ENCODE measurements at places on chromosomes 6 and 20. TPM values are rescaled to one million over a fixed set of nuclear protein-coding genes. Genes with fewer than 3 reads are reported as not detected.

SPDEF gene
- 0.39 TPM for total RNA-seq

GRCh38 chr20:39473536-39473935 lies 511.4 kb downstream of the DHX35 start:
- no peak for DNase-seq
- H3K4me1 ChIP-seq: no peaks in the 10 kb centered on the region
- H3K36me3 ChIP-seq: no peaks in the 10 kb centered on the region
- no peak overlapping the region for H3K27ac ChIP-seq

DNA sequence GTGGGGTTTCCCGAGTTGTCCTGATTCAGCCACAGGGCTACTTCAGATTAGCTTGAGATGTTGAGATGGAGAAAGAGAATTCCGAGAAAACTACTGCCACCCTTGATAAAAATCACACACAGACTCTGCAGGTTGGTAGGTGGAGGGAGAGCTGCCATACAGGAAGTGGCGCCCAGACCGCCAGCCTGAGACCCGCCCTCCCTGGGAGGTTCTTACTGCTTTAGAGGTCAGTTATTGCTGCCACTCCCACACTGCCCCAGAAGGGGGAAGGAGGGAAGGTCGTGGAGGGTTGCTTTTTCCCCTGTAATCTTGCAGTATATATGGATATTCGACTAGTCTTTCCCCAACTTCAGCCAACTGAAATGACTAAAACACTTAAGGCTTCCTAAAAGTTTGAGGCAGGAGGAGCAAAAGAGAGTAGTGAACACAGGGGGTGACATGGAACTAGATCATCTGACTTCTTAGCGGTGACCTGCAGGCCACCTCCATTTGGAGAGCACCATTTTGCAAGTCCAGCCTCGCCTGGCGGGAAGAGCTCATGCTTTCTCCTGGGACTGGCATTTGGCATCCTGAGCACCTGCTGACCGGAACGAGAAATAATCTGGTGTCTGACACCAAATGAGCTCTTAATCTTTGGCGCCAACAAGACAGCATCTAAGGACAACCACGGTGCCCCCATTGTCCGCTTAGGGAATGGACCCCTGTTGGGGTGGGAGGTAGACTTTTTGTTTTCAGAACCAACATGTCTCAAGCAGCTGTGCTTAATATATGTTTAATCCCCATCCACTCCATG lies 35.7 kb upstream of the SLC22A1 start:
- H3K4me1 ChIP-seq: no peaks in the 10 kb centered on the region
- peaks cover 10% of the 10 kb centered on the region for H3K36me3 ChIP-seq
- no peak overlapping the region for H3K4me3 ChIP-seq

GRCh38 chr6:89375427-89376267 lies 23.1 kb upstream of the UBE2J1 start:
- no peak overlapping the region for H3K27ac ChIP-seq
- peaks cover 9% of the 10 kb centered on the region for H3K4me1 ChIP-seq
- no peaks in the 10 kb centered on the region for H3K36me3 ChIP-seq
- no peak for DNase-seq
- no peak overlapping the region for H3K4me3 ChIP-seq

PTCRA gene
- total RNA-seq: not detected

- H3K27me3 ChIP-seq: no peaks in the 10 kb centered on the region
- no peak for DNase-seq
- no peaks in the 10 kb centered on the region for H3K4me1 ChIP-seq
- no peak overlapping the region for H3K27ac ChIP-seq
- H3K4me3 ChIP-seq: no peak overlapping the region
These were observed 61.4 kb upstream of the UFL1 start for GRCh38 chr6:96460052-96460700.

NKX2-4 gene
- total RNA-seq: not detected

- no peak overlapping the region for H3K4me3 ChIP-seq
- no peaks in the 10 kb centered on the region for H3K36me3 ChIP-seq
- H3K27me3 ChIP-seq: no peaks in the 10 kb centered on the region
- no peak for DNase-seq
These were observed 25.6 kb upstream of the MC3R start for GRCh38 chr20:56222945-56223344.

DNA sequence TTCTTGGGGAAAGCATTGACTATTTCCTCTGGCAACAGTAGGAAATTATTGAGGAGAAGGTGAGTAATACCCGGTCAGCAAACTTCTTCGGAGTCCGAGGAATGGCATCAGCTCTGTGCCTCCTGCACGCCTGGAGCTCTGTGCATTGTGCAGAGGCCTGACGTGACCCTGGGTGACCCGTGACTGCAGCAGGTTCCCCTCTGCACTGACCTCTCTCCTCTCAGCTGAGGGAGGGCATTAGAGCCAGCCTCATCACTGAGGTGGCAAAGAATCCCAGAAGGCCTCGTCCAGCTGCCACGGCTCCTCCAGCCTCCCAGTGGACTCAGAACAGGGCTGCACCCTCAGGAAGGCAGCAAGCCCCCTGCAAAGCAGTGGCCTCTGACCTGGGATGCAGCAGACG lies 502.9 kb downstream of the CD83 start:
- no peak overlapping the region for H3K27ac ChIP-seq
- H3K27me3 ChIP-seq: no peaks in the 10 kb centered on the region
- H3K36me3 ChIP-seq: no peaks in the 10 kb centered on the region
- no peak for DNase-seq
- H3K4me3 ChIP-seq: no peak overlapping the region

GRCh38 chr6:16677458-16677857 lies 83.8 kb downstream of the ATXN1 start:
- H3K27ac ChIP-seq: no peak overlapping the region
- H3K4me3 ChIP-seq: no peak overlapping the region
- H3K4me1 ChIP-seq: peaks cover 42% of the 10 kb centered on the region
- no peaks in the 10 kb centered on the region for H3K27me3 ChIP-seq
- no peaks in the 10 kb centered on the region for H3K36me3 ChIP-seq

DNA sequence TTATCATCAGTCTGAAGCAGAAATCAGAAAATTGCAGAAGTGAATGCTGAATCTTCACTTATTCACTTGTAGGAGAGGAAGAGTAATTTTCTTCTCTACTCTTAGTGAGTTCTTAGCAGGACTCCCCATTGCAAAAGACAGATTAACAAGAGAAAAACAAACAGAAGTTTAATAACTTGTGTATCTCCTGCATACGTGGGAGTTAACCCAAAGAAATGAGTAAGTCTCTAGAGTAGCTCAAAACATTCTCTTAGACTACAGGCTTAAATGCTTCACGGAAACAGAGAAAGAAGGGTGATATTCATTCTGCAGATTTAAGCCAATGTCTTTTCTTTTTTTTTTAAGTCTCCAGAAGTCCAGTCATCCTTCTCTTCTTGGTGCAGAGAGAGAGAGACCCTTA lies 97.9 kb upstream of the TMEM181 start:
- H3K27me3 ChIP-seq: no peaks in the 10 kb centered on the region
- H3K36me3 ChIP-seq: peaks cover 4% of the 10 kb centered on the region
- H3K4me3 ChIP-seq: no peak overlapping the region
- H3K27ac ChIP-seq: no peak overlapping the region

DNA sequence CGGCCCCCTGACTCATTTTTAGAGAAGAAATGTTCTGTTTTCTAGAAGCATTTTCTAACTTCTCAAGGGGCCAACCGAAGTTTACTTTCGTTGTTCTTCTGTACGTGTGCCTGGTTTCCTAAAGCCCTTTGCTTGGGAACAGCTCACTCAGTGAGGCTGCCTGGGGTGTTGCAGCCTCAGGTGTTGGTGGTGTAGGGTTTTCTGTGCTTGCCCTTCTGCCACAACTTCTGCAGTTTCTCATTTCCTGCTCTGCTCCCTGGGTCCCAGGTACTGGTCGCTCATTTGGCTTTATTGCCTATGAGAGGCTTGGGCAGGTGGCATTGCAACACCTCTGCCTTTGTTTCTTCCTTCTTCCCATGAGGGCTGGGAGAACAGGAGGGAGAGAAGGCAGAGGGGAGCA lies 278.3 kb downstream of the SOX4 start:
- no peaks in the 10 kb centered on the region for H3K36me3 ChIP-seq
- H3K4me3 ChIP-seq: no peak overlapping the region
- no peak for DNase-seq
- peaks cover 4% of the 10 kb centered on the region for H3K4me1 ChIP-seq
- H3K27me3 ChIP-seq: no peaks in the 10 kb centered on the region
- H3K27ac ChIP-seq: no peak overlapping the region

NPEPL1 gene
- 16.6 TPM for total RNA-seq

CRISP3 gene
- not detected for total RNA-seq

HLA-DPB1 gene
- total RNA-seq: 1.5 TPM

DNA sequence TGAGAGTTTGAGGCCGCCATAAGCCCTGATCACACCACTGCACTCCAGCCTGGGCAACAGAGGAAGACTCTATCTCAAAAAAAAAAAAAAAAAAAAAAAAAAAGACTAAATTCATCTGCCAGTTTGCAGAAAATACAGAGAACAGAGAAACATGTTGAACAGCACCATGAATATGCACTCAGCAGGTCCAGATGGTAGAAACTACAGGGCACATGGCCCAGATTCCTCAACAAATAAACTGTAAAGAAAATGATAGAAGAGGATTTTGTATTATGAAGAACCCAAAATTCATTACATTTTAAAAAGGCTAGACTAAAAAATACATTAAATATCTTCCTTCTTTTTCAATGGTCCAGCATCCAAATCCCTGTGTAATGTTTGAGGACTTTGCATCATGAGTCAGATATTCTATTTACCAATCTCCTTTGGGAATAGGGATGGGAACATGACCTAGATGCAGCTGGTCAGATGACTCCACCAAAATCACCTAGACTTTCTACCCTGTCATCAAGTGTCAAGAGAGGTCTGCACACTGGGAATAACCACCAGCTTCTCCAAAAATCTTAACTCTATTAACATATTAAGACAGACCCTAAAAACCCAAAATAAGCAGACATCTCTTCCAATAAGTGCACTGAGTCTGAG lies 189.1 kb upstream of the TCF21 start:
- H3K36me3 ChIP-seq: no peaks in the 10 kb centered on the region
- DNase-seq: no peak
- no peaks in the 10 kb centered on the region for H3K27me3 ChIP-seq
- H3K27ac ChIP-seq: no peak overlapping the region

GRIK2 gene
- 0.64 TPM for total RNA-seq

DNA sequence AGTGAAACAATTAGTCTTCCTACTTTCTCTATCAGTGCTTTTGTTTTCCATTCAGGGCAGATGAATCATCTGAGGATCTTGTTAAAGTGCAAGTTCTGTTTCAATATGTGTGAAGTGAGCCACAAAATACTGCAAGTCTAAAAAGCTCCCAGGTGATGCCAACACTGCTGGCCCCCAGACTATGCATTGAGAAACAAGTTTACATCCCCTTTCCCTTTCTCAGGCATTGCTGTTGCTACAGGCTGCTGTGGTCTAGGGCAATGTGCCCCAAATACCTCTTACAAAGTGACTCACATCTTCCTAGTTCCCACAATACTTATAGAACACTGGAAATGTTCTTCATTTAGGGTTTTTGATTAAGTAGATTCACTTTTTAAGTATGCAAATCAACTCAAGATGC lies 31.8 kb downstream of the ABRACL start:
- no peaks in the 10 kb centered on the region for H3K27me3 ChIP-seq
- no peak for DNase-seq
- no peaks in the 10 kb centered on the region for H3K36me3 ChIP-seq
- no peaks in the 10 kb centered on the region for H3K4me1 ChIP-seq

DNA sequence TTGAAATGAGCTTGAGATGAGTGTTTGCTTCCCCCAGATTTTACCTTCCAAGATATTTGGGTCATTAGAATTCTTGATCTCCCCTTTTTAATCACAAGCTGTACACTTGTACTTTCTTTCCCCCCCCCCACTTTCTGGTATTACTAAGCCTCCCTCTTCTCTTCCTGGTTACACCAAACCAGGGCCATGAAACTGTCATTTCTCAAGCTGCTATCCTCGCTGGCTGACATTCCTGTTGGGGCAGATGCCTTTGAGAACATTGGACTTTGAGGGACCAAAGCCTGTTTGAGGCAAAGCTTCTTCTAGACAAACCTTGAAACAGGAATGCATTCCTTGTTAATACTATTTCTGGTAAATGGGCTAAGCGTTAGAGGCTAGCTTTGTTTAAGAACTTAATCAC lies 32.3 kb upstream of the MAP3K7 start:
- no peaks in the 10 kb centered on the region for H3K4me1 ChIP-seq
- H3K27ac ChIP-seq: no peak overlapping the region
- no peak overlapping the region for H3K4me3 ChIP-seq
- no peak for DNase-seq
- H3K36me3 ChIP-seq: no peaks in the 10 kb centered on the region

DNA sequence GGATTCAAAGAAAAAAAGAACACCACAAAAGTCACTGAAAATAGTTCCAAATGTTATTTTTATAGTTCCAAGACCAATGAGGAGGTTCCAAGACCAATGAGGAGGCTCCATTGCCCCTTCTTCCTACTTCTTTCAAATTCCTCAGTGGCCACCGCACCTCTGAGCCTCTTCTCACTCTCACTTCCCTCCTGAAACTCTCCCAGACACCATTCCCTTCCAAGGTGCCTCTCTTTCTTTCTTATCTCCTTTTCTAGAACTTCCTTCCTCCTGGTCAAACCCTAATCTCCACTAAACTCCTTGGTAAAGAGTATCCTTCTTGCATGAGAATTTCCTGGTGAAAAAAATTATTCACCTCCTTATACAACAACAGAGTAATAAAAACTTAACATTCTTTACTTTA lies 20.4 kb upstream of the MCUR1 start:
- DNase-seq: no peak
- H3K36me3 ChIP-seq: no peaks in the 10 kb centered on the region
- H3K27ac ChIP-seq: no peak overlapping the region
- H3K4me1 ChIP-seq: no peaks in the 10 kb centered on the region
- H3K4me3 ChIP-seq: no peak overlapping the region
- H3K27me3 ChIP-seq: no peaks in the 10 kb centered on the region

DNA sequence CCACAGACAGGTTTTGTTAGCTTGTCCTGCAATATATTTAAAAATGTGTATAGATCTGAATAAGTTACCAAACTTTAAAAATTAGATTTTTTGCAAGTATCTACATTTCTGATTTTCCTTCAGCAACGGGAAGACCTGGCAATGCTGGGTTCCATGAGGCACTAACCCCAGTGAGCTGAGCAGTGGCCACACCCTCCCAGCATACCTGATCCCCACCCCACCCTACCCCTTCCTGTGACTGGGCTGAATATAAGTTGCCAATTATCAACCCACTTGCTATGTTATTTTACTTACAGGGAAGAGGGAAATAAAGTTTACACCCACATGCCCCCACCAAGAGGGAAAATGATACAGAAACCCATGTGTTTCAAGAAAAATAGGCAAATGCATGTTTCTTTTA lies 70.3 kb upstream of the RALGAPA2 start:
- H3K4me3 ChIP-seq: no peak overlapping the region
- peaks cover under 1% of the 10 kb centered on the region for H3K27me3 ChIP-seq
- no peak for DNase-seq

- no peaks in the 10 kb centered on the region for H3K27me3 ChIP-seq
- no peaks in the 10 kb centered on the region for H3K4me1 ChIP-seq
- no peak overlapping the region for H3K27ac ChIP-seq
- no peaks in the 10 kb centered on the region for H3K36me3 ChIP-seq
These were observed 202.5 kb upstream of the ASCC3 start for GRCh38 chr6:101083533-101084175.

RIPOR2 gene
- 0.44 TPM for total RNA-seq

- H3K4me1 ChIP-seq: peaks cover 11% of the 10 kb centered on the region
- no peaks in the 10 kb centered on the region for H3K27me3 ChIP-seq
- H3K36me3 ChIP-seq: no peaks in the 10 kb centered on the region
- no peak overlapping the region for H3K4me3 ChIP-seq
These were observed 99.7 kb downstream of the FAM50B start for GRCh38 chr6:3948866-3949265.

RSPH3 gene
- 24.7 TPM for total RNA-seq
